ENCODE measurements at places on chromosomes 12 and 14.

DNA sequence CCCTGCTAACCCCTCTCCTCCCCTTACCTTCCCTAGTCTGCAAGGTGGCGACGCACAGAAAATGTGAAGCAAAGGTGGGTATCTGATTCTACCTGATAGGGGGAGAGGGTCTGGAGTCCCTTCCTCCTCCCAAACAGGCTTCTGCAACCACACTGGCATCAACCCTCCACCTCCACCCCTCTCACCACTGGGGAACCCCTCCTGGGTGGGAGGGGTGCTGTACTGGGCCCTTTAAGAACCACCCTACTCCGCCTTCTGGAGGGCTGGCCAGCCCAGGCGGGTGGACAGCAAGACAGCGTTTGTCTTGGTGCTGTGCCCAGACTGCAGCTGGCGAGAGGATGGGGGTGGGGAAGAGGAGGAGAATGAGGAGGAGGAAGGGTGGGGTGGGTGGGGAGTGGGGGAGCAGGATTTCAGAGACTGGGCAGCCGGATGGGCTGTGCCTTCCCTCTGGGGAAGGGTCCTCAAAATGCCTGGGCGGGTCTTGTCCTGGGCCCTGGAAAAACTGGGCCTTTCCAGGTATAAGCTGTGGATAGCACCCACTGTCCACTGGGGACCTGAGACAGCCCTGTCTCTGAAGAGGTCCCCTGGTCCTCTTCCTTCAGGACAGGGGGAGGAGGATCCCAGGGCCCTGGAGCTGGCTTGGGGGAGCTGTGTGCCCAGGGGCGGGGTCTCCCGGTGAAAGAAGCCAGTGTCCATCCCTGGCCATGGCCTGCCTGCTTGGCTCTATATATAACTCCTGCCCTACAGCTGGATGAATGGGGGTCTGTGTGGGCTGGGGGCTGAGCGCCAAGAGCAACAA is 2.8 kb downstream of the TNS2 start:
- no peak for DNase-seq

DNA sequence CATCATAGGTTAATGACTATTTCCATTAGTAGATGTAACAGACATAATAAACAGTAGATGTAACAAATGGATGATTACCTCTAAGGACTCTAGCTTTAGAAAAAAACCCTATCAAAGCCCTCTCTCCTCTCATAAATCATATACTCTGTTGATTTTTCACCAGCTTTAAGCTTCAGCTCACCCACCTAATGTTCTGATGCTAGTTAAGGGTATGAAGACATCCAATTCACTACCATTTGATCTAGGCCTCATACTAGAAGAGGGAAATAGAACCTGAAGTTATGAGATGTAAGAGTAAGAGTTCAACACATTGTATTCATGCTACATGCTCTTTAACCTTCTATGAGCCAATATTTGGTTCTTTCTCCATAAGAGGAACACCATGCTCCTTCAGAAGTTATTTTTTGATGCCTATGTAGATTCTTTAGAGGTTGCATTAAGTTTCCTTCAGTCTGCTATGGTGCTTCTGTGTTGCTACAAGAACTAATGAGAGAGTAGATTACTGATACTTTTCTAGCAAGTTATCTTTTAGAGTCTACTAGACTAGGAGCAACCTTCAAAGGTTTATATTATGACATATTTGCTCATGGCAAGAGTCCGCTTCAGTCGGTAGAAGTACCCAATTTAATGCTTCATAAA is 16.0 kb downstream of the A2M start:
- no peak for DNase-seq

GRCh38 chr12:7667125-7667524 is 1.4 kb upstream of the APOBEC1 start:
- no peak for DNase-seq

GRCh38 chr12:96249196-96250118 is 55.3 kb downstream of the ELK3 start:
- DNase-seq, result no peak

DNA sequence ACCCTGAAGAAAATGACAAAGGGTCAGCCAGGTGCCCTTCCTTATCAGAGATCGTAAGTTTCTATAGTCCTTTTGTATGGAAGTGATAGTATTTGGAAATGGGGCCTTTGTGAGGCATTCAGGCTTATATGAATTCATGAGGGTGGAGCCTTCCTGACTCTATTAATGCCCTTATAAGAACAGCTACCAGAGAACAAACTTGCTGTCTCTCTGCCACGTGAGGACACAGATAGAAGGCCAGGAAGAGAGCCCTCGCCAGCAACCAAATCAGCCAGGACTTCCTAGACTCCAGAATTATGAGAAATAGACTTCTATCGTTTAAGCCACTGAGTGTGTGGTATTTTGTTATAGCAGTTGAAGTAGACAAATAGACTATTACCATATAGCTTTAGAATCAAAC is 36.7 kb downstream of the TRMT5 start:
- no peak for DNase-seq

GRCh38 chr14:66496188-66496807 is 10.1 kb downstream of the CCDC196 start:
- DNase-seq, result no peak

GRCh38 chr12:112219195-112219594 is 93.8 kb downstream of the TRAFD1 start:
- no peak for DNase-seq

GRCh38 chr12:116076399-116076798 is 201.1 kb downstream of the MED13L start:
- no peak for DNase-seq

GRCh38 chr14:35687335-35687939 is 121.7 kb downstream of the RALGAPA1 start:
- no peak for DNase-seq
